ENCODE measurements at places on chromosomes 5 and 9. TPM values are rescaled to one million over a fixed set of nuclear protein-coding genes. Genes with fewer than 3 reads are reported as not detected.

The HMMR gene
- 12.8 TPM for total RNA-seq

The DMRT3 gene
- total RNA-seq: not detected

The HK3 gene
- not detected for total RNA-seq

The PCDH1 gene
- total RNA-seq: 6.3 TPM

The BDP1 gene
- 23.8 TPM for total RNA-seq

The CCDC187 gene
- under 0.01 TPM for total RNA-seq

All from smooth muscle cell of the pulmonary artery (primary cell).